ENCODE measurements at places on chromosomes 12 and 14.

GRCh38 chr12:41777064-41777790, 367.4 kb downstream of the GXYLT1 start:
- DNase-seq, result no peak

- no peak for DNase-seq
These were observed 12.6 kb upstream of the PLEKHD1 start for GRCh38 chr14:69471916-69472315.

DNA sequence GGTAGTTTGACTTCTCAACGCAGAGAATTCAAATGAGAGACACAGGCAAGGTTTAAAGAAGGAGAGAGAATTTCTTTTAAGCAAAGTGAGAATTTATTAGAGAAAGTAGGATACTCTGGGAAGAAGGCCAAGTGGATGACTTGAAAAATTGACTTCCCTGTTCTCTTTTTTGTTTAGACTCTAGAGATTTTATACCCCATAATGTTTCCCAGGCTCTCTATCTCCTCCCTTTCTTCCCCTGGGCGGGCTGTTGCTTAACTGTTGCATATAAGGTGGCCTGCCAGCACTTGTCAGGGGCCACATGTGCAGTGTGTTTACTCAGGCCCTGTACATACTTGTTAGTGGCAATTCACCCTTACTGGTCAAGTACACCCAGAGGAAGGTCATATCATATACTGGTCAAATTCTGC, 403.7 kb downstream of the SLC6A15 start:
- DNase-seq, result no peak

DNA sequence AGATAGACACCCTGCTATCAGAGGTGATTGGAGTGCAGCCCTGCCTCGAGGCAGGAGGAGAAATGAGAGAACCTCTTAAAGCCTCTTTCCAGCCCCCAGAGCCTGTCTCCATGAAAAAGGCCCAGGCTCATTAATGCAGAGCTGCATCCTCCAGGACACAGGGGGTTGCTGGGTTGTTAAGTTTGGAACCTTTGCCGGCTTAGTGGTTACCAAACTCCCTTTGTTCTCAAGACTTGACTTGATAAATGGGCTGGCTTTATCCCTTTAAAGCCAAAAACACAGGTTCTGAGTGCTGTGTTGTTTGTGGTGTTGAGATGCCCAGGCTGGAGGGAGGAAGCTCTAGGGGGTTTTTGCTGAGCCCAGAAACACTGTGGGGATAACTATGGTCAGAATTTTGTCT, 71.0 kb downstream of the DAD1 start:
- DNase-seq, result no peak

DNA sequence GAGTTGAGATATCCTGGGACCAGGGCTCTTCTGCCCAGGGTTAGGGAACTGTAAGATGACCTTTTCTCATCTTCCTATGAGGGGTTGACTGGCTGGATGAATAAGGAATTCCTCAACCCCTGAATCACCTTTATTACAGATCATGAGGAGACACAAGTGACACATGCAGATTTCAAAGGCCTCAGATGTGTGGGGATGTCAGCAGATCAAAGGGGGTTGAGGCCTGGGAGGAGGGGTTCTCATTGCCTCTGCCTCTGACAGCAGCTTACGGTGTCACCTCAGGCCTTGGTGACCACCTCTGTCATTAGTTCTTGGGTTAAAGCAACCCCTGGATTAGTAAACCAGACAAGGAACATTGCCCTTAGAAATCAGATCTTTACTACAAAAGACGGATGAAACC, 2.1 kb upstream of the KRT72 start:
- DNase-seq, result no peak

DNA sequence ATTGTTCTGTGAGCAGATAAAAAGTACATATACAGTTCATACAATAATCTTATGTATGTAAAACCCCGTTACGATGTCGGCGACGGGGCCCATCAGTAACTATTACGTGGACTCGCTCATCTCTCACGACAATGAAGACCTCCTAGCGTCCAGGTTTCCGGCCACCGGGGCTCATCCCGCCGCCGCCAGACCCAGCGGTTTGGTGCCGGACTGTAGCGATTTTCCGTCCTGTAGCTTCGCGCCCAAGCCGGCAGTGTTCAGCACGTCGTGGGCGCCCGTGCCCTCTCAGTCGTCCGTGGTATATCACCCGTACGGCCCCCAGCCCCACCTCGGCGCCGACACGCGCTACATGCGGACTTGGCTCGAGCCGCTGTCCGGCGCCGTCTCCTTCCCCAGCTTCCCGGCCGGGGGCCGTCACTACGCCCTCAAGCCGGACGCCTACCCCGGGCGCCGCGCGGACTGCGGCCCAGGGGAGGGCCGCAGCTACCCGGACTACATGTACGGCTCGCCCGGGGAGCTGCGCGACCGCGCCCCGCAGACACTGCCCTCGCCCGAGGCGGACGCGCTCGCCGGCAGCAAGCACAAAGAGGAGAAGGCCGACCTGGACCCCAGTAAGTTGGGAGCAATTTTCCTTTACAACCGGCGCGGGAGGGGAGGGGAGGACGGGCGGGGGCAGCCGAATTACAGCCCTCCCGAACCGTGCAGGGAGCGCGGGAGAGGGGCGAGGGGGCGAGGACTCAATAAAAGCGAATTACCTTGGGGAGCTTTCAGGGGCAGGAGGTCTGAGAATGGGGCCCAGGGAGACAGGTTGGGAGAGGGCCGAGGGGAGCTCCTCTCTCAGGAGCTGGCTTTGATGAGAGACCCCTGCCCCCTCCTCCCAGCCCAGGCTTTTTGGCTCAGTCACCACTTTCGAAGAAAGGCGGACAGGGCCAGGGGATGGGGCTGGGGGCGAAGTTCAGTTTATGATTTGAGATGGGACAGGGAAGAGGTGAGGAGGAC, at the start of gene HOXC9:
Gene HOXC9 (plus strand): TSS at position 46 of the 999 bp plus-strand sequence. CDS start 28 bp downstream, at position 74.
- no peak for DNase-seq

GRCh38 chr14:89187501-89187900, 229.5 kb downstream of the FOXN3 start:
- DNase-seq, result no peak

DNA sequence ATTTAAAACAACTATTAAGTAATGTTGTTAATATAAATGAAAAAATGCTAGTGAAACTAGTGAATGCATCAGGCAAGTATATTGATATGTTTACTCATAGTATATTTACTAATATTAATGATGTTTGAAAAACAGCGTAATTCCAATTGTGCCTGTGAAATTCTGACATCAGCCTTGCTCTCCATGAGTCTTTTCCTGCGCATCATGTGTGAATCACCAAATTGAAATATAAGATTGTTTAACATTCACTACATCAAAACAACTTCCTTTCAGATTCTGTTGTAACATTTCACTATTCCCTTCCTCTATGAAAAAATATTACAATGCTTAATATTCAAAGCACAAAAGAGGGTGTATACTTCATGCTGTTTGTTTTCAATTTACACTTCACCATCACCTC, 1995.9 kb upstream of the SEL1L start:
- DNase-seq, result no peak

DNA sequence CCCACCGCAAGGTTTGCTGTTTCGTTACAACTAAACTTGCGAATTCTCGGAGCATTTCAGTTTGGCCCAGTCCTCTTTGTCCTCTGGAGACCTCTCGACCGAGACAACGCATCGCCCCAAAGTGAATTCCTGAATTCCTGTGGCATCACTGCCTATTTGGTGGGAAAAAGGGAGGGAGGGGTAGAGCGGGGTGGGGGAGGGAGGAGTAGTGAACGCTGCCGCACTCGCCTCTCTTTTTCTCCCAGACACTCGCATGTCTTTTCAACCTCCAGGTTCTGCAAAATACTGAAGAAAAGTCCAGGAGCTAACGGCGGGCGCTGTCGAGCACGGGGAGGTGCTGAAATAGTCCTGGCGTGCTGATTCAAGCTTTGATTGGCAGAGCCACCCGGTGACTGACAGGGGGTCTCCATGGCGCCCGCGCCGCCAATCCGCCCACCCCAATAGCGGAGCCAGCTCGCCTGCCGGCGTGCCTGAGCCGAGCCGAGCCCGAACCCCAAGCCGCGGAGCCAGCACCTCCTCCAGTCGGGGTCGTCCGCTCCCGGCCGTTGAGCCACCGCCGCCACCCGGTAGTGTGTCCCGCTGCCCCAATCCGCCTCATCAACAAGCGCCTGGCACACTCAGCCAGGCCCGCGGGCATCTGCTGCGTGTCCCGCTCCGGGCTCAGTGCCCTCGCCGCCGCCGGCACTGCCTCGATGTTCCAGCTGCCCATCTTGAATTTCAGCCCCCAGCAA, at the start of gene SIX6:
Gene SIX6 (plus strand): TSS at position 440 of the 731 bp plus-strand sequence. CDS start 253 bp downstream, at position 693.
- DNase-seq, result peak; percentile 11

- DNase-seq, result no peak
These were observed 124.9 kb upstream of the BTG1 start for GRCh38 chr12:92270521-92270920.

GRCh38 chr12:53179687-53180219, 769 bp upstream of the ZNF740 start:
- no peak for DNase-seq

DNA sequence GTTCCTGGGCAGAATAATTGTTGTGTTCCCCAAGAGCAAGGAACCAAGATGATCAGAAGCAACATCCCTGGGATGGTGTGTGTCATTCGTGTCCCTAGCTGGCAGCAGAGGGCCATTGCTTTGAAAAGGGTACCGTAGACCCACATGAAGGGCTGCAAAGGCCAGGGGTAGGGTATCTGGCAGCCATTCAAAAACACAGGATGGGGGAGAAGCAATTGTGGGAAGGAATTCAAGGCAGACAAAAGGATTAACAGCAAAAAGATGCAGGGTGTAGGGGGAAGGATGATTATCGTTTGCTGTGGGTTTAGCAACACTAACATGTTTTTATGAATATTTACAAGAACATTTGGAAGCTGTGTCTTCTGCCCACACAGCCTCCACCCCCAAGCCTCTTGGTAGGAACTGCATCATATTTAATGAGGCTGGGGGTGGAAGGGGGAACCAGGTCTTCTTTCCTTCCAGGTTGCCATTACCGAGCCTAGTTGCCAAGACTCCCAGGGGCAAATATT, 169.0 kb upstream of the G2E3 start:
- DNase-seq, result no peak

- no peak for DNase-seq
These were observed 5.6 kb upstream of the GCH1 start for GRCh38 chr14:54908190-54908589.

GRCh38 chr12:50101663-50102062, 2.1 kb upstream of the GPD1 start:
- DNase-seq, result no peak

DNA sequence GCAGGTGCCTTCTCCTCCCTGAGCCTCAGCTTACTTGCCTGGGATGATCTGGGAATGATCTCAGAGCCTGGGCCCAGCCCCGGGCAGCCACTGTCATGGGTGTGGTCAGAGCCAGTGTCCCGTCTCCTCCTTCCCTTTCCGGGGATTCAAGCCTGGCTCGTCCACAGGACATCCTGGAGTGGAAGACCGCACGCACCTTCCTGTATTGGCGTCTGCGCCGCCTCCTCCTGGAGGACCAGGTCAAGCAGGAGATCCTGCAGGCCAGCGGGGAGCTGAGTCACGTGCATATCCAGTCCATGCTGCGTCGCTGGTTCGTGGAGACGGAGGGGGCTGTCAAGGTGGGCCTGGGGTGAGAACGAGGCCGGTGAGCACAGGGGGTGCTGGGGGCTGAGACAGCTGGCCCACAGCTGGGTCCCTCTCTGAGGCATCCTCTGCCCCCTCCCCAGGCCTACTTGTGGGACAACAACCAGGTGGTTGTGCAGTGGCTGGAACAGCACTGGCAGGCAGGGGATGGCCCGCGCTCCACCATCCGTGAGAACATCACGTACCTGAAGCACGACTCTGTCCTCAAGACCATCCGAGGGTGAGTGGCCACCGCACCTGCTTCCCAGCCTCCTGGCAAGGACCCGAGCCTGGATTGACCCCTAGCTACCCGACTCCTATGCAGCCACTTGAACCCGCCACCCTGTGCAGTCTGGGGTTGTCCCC, 44.0 kb downstream of the FOXN4 start:
- DNase-seq, result no peak

GRCh38 chr14:97413966-97414717, 617.0 kb downstream of the VRK1 start:
- no peak for DNase-seq

GRCh38 chr12:64716839-64717455, 42.3 kb downstream of the GNS start:
- DNase-seq, result no peak

- DNase-seq, result no peak
These were observed 91.3 kb downstream of the PRKD1 start for GRCh38 chr14:29836395-29836794.

DNA sequence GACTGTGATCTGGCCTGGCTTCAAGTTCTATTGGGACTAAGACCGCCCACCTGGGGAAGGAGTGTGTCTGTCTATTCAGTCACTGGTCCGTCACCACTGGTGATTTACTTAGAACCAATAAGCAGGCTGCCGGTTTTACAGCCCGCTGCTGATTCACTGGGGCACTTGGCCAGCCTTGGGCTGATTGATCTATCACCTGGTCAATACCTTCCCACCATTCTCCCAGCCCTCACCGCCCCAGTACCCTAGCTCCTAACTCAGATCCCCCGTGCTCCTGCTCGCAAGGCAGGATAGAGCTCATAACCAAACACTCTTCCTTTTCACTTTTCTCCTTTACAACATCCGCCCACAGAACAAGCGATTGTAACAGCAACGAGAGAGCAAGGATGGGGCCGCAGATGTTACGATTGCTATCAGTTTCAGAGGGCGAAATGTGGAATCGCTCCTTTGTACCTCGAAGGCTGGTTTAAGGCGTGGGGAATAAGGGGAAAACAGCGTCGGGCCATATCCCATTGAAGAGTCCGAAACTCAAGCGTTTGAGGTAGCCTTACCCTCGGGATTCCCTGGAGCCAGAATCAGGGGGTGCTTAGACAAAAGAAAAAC, 672 bp downstream of the RDH11 start:
- DNase-seq, result peak; percentile 93

- DNase-seq, result no peak
These were observed 25.3 kb downstream of the TTC8 start for GRCh38 chr14:88849716-88850115.

DNA sequence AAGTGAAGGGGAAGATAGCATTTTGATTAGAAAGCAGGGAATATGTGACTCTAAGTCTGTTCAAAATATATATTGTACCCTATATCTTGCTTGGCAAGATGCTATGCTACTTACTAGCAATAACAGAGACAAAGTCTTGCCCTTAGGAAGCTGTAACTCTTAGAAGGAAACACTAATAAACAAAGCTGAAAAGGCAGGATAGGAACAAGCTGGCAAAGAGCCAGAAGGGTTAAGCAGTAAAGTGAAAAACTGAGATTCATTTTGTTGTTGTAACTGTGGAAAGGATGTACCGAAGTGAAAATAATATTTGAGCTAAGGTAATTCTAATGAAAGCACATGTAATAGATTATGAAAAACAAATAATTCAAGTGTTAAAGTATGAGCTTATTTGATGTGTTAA, 527.1 kb upstream of the FLRT2 start:
- DNase-seq, result no peak

All from GM12865 (cell line).